ENCODE measurements at places on chromosomes 16 and 17.

- DNase-seq = peak; percentile 36
Measured at GRCh38 chr16:21260870-21261791, 17.0 kb downstream of the CRYM start.

DNA sequence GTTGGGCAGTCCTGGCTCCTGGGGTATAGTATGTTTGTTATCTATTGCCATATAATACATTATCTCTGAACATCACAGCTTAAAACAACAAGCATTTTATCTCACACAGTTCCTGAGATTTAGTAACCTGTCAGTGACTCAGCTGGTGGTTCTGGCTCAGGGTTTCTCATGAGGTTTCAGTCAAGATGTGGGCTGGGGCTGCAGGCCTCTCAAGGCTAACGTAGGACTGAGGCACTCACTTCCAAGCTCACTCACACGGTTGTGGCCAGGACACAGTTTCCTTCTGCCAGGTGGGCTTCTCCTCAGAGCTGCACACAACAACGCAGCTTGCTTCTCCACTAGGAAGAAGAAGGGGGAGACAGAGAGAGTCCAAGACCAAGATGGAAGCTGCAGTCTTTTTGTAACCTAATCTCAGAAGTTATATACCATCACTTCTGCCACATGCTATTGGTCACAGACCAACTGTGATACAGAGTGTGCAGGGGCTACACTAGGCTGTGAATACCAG lies 10.3 kb upstream of the MED13 start:
- no peak for DNase-seq

- no peak for DNase-seq
Measured at GRCh38 chr17:61017317-61018006, 339.8 kb downstream of the BCAS3 start.

- DNase-seq = no peak
Measured at GRCh38 chr16:47984669-47985068, 171.1 kb downstream of the ABCC12 start.

- no peak for DNase-seq
Measured at GRCh38 chr17:2690165-2691068, 21.1 kb downstream of the CLUH start.

- peak; percentile 92 for DNase-seq
Measured at GRCh38 chr17:60525685-60526514, at the start of gene APPBP2. APPBP2 (minus strand) TSS chr17:60526242; CDS start chr17:60525931, 311 bp downstream.

GRCh38 chr16:65219786-65220185 lies 97.9 kb upstream of the CDH11 start:
- DNase-seq = no peak

DNA sequence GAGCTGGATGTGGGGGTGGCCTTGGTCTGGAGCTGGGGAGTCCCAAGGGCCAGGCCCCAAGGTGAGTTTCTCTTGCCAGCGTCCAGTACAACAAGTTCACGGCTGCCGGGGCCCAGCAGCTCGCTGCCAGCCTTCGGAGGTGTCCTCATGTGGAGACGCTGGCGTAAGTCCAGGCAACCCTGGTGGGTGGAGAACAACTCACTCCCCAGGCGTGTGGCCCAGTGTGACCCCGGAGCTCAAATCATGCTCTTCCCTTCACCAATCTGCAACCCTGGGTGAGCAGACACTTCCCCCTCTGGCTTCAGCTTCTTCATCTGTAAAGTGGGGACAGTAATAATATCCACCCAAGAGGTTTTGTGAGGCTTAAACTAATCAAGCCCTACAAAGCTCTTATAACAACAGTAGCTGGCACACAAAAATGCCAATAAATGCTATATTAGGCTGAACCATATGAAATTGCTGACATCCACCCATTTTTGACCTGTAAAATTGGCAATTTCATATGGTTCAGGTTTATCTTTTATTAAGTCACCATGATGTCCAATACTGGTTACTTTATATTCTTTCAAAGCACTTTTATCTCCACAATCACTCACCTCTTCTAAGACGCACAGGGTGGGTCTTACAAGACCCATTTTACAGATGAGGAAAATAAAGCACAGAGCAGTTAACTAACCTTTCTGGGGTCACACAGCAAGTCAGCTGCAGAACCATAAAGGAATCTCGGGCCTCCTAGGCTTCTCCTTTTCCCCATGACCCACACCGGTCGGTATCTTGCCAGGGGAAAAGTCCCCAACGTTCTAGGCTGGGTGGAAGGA lies 19.7 kb downstream of the DEXI start:
- peak; percentile 70 for DNase-seq

GRCh38 chr17:78924481-78925151 lies 571 bp downstream of the TIMP2 start:
- DNase-seq = peak; percentile 58

GRCh38 chr17:76353004-76353598 lies 615 bp downstream of the PRPSAP1 start:
- DNase-seq = no peak

DNA sequence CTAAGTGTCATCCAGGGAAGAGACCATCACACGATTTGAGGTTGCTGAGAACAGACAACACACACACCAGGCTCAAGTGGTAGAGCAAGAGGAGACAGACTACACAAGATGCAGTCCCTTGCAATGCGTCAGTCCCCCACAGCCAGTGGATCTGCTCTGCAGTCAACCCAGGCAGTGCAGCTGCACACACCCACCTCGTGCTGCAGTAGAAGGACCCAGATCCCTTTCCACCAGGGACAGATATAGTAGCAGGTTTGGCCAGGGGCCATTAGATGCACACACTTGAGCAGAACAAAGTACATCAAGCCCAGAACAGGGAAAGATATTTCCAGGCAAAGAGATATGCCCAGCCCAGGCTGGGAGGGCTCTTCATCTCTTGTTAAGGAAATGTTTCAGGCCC lies 112.9 kb downstream of the GRIN2A start:
- DNase-seq = no peak

- no peak for DNase-seq
Measured at GRCh38 chr16:77353587-77354263, 81.1 kb downstream of the ADAMTS18 start.

GRCh38 chr17:44359006-44359405 lies 4.6 kb downstream of the FAM171A2 start:
- DNase-seq = no peak

DNA sequence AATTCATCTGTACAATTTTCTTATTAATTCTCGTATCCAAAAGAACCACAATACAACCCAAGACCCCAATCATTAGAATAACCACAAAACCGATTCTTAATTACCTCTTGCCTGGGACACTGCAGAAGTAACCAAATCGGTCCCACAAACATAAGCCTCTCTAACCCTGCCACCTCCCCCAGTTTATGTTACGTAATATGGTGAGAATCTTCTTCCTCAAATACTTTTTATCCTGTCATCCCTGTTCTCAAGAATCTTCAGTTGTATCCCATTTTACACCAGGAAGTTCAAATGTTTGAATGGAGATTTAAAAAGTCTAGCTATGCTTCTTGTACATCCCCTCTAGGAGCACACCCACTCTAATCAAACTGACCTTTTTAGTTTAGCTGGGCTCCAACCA lies 269.3 kb upstream of the TBX2 start:
- DNase-seq = no peak

DNA sequence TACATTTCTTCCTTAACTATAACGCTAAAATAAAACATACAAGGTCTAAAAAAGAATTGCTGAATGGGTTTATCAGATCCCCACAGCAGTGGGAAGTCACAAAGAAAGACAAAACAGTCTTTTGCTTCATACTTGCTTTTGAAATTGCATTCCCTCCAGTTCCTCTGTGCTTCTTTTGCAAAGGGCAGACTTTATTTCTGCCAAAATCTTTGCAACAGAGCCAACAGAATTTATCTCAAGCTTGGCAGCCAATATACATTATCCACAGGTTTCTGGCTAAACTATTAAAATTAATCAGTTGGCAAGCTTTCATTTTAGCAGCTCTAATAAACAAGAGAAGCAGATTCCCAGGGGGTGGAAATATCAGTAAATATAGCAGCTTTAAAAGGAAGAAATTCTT lies 378.9 kb upstream of the CA10 start:
- no peak for DNase-seq

GRCh38 chr16:50501986-50502615 lies 46.1 kb upstream of the NKD1 start:
- no peak for DNase-seq

GRCh38 chr17:32794533-32795246 lies 82.2 kb downstream of the MYO1D start:
- peak; percentile 23 for DNase-seq

GRCh38 chr17:71085238-71086033 lies 916.1 kb downstream of the KCNJ2 start:
- DNase-seq = peak; percentile 37

GRCh38 chr16:4852221-4852872 lies 5.1 kb downstream of the UBN1 start:
- DNase-seq = no peak

GRCh38 chr17:73489333-73489732 lies 154.9 kb downstream of the SDK2 start:
- DNase-seq = no peak
